ENCODE measurements at places on chromosomes 16 and 17.

DNA sequence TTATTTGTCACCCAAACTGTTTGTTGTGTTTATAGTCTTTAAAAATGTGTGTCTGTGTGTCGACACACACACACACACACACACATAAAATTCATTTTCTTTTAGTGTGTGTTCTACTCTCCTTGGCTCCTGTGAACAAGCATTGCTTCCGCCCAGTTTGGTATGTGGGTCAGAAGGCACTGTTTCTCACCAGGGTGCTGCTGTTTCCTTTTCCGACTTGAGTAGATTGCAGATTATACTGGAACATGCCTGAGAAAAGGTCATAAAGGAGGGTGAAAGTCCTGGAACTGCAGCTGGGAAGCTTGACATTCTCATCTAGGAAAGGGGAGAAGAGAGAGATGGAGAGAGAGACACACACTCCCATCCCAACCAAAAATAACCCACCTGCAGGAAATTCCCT is 330.3 kb downstream of the BCAS3 start:
- DNase-seq: peak; percentile 53

- peak; percentile 52 for DNase-seq
These were observed 647.7 kb upstream of the SOX9 start for GRCh38 chr17:71472809-71473789.

DNA sequence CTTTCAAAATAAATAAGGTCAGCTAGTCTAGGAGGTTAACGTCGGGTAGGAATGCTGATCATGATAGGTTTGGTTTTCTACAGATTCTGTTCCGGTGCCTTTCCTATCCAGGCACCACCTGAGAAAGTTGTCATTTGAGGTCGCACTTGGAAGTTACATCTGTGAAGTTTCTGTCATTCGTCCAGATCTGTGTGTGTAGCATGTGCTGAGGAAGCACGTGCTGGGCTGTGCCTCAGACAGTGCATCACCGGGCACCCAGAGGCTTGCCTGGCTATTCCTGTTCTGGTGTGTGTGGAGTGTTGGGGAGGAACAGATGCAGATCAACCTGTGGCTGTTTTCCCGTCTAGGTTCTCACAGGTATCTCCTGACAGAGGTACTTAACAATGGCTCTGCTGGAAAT is 42.6 kb downstream of the DNAJA2 start:
- no peak for DNase-seq

- no peak for DNase-seq
These were observed 38.0 kb upstream of the MNT start for GRCh38 chr17:2438823-2439222.

DNA sequence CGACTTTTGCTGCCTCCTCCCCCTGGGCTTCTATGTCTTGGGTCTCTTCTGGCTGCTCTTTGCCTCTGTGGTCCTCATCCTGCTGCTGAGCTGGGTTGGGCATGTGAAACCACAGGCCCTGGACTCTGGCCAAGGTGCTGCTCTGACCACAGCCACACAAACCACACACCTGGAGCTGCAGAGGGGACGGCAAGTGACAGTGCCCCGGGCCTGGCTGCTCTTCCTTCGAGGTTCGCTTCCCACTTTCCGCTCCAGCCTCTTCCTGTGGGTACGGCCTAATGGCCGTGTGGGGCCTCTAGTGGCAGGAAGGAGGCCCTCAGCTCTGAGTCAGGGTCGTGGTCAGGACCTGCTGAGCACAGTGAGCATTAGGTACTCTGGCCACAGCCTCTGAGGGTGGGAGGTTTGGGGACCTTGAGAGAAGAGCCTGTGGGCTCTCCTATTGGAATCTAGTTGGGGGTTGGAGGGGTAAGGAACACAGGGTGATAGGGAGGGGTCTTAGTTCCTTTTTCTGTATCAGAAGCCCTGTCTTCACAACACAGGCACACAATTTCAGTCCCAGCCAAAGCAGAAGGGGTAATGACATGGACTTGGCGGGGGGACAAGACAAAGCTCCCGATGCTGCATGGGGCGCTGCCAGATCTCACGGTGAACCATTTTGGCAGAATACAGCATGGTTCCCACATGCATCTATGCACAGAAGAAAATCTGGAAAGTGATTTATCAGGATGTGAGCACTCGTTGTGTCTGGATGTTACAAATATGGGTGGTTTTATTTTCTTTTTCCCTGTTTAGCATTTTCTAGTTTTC is 2.3 kb downstream of the GP1BA start:
- peak; percentile 44 for DNase-seq

DNA sequence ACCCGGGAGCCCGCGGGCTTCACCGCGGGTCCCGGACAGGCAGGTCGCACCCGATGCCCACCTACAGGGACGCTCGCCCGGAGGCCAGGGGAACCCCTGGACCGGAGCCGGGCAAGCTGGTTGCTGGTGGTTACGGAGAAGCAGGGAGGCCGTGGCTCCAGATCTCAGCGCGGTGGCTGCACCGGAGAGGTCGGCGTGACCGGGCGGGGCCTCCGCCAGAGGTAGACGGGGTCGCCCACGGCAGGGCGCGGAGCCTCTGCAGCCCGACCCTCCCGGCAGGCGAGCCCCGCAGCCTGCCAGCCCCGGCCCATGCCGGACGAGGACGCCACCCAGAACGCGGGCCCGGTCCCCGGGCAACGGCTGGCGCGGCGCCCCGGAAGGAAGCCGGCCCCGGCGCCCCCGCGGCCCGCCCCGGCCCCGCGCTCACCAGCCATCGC is 341 bp downstream of the PCYT2 start:
- DNase-seq: no peak

DNA sequence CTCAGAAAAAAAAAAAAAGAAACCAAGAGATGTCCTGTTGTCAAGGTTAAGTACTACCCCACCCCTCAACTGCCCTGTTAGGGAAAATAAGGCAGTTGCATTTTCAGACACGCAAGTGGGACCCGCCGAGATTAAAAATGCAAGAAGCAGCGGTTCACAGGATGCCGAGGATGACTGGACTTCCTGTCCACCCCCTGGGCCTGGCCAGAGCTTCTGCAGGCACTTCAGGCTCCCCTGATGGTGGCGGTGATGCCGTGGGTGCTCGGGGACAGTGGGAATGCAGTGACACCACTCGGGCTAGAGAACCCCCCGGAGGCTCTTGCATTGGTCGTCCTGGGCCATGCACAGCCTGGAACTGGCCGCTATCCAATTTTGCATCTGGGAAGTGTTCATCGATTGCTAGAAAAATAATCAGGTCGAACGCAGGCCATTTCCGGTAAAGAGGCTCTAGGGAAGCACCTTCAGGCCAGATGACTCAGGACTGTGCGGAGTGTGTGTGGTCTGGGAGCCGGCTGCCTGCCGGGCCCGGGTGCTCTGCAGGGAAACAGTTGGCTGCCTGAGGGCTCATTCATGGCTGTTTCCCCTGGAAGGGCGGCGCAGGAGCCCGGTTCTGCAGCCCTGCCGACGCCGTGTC is 13.4 kb upstream of the CRISPLD2 start:
- DNase-seq: no peak

DNA sequence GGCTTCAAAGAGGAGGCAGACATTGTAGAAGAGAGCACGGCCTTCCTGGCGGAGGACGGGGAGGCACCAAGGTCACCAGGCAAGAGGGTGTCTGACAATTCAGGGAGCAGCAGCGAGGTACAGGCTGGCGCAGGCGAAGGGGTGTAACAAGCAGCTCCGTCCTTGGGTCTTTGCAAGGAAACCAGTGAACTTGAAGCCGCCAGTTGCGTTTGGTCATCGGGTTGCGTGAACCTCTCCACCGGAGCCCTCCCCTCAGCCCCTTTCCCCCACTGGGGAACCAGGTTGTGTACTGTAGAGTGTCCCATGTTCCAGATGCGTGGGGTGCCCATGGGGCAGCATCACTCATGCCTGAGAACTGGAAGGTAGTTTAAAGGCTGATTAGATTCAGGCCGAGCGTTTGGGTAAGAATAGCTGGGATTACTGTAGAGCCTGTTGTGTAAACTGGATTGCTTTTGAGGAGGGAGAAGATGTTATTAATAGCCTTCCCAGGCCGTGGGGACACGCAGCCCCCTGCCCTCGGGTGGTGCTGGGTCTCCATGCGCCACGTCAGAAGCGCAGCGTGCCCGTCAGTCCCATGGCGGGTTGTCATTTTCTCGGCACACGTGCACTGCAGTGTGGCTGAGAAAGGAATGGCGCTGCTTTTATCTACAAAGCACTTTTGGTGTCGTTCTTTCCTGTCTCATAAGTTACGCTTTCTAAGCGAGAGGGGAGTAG is 2.5 kb downstream of the MRPL12 start:
- DNase-seq: no peak

- DNase-seq: no peak
These were observed 1344.4 kb downstream of the TP53TG3F start for GRCh38 chr16:34803683-34804416.

GRCh38 chr17:76905036-76905435 is 36.8 kb downstream of the MGAT5B start:
- no peak for DNase-seq

GRCh38 chr16:48106446-48106845 is 49.3 kb downstream of the ABCC12 start:
- no peak for DNase-seq

DNA sequence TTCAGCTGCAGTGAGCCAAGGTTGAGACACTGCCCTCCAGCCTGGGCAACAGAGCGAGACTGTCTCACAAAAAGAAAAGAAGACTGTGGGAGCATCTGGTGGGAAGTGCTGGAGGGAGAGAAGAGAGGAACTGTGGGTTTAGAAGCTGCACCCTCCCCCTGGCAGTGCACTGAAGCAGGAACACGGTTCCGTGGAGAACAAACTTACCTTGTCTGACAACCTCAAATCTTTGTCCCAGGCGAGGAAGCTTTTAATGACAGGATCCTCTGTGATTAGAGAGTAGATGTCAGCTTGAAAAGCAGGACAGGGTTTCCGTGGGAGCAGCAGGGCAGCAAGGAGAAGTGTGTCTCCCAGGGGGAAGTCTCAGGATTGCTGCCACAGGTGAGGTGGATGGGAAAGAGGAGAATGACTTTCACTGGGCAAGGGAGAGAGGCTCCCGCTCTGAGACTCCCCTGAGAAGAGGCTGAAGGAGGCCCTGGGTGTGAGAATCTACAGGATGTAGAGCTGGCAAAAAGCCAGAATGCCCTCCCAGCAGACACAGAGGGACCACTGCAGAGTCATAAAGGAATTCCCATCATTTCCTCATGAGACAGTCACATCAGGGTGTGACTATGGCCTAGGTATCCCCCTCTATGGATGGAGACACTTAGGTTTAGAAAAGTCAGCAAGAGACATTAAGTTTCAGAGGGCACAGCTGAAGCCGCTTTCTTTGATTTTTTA is 22.9 kb downstream of the PRR11 start:
- no peak for DNase-seq

DNA sequence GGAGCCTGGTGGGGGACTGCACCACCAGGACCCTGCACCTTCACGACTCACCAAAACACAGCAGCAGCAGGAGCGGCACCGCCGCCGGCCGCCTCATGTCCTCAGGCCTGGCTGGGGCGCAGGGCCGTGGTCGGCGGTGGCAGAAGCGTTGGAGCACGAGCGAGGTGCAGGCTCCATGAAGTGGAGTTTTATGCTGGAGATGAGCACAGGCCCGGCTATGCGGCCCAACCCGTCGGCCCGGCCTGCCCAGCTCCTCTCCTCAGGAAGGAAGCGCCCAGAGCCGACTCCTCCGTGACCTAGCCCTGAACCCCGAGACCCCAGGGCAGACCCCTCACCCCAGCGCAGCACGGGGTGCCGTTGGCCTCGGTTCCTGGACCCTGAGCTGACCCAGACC is at the start of gene PRSS27:
TSS of gene PRSS27 (minus strand) at position 161 of the 394 bp plus-strand sequence. CDS start at position 97, 64 bp downstream.
- DNase-seq: no peak

GRCh38 chr16:27174798-27175197 is 28.5 kb upstream of the KDM8 start:
- peak; percentile 72 for DNase-seq

DNA sequence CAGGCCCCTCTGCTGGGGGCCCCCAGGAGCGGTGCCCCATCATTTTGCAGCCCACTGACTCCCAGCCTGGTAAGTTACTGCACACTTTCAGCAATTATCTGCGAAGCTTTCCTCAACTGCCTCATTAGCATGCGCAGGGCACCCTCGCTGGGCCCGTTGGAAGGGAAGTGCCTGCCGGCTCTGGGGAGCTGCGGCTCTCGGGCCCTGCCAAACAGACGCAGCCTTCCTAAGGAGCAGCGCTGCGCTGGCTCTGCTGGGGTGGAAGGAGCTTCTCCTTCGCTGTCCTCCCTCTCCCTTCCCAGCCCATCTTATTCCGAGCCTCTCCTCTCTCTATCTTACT is 71.0 kb downstream of the RBBP6 start:
- no peak for DNase-seq

DNA sequence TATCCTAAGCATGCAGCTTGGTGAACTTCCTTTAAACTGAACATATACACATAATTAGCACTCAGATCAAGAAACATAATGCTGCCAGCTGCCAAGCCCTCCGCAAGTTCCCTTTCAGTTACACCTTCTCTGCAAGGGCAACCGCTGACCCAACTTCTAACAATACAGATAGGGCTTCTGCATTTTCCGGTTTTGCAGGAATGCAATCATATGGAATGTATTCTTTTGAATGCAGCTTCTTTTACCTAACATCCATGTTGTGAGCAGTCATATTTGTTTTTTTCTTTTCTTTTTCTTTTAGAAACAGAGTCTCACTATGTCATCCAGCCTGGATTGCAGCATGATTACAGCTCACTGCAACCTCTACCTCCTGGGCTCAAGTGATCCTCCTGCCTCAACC is 110.7 kb downstream of the GSG1L start:
- no peak for DNase-seq

DNA sequence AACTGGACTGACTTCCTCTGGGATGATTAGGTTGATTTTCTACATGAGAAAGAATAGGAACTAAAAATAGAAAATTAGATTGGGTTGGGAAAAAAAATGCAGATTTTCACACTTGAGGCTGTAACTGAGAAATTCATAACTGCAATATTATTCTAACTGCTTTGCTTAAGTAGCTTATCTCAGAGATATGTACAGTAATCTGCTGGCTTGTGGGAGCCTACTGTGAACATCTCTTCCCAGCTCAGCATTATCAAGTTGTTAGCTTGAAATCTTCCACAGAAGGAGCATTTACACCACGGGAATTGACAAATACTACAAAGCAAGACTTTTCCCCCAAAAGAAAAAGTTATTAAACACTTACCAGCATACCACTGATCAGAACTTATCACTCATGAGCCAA is 58.9 kb downstream of the CNTNAP4 start:
- no peak for DNase-seq

- DNase-seq: no peak
These were observed 423.5 kb downstream of the MAF start for GRCh38 chr16:79177018-79177417.

DNA sequence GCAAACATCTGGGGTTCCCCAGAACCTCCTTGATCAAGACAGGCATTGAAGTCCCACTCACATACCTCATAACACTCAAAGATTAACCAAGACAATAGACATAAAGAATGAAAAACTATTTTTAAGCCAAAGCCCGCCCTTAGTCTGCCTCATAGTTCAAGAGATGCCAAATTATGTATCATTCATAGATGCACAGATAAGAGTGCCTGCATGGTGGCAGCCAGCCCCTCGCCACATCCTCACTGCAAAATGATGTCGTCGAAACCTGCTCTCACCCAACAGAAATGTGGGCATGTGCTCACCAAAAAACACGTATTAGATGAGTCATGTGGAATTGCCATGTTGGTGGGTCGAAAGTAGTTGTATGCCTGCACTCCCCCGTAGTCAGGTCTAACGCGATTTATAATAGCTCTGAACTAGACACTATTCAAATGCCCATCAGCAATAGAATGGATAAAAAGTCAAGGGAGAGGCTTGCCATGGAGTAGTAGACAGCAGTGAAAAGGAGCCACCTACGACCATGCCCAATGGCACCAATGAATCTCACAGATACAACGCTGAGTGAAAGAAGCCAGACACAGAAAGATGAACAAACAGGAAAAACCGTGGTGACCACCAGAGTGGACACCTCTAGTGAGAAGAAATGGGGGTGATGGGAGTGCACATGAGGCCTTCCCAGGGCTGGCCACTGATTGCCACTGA is 64.8 kb downstream of the C16orf95 start:
- DNase-seq: no peak

- DNase-seq: no peak
These were observed 199.4 kb downstream of the RBFOX3 start for GRCh38 chr17:79411419-79411818.

All from LoVo (cell line).